Retina (tissue), 1 donor: ENCODE measurements at places on chromosomes 6 and 20.

DNA sequence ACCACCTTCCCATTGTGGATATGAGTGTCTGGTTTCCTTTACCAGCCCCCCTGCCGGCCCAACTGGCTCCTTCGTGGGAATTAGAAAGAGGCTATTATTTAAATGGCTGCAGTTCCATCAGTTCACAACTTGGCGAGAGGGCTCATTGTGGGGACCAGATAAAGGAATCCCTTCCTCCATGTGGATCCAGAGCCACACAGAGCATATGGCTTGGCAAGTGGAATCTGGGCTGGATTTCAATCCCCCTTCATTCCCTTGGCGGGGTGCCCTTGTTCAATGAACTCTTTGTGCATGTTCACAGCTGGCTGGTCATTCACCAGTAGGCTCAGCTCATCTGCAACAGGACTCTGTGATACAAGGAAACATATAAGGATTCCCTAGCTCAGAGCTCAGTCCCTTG is 140.6 kb downstream of the OPN5 start:
- DNase-seq, result no peak

DNA sequence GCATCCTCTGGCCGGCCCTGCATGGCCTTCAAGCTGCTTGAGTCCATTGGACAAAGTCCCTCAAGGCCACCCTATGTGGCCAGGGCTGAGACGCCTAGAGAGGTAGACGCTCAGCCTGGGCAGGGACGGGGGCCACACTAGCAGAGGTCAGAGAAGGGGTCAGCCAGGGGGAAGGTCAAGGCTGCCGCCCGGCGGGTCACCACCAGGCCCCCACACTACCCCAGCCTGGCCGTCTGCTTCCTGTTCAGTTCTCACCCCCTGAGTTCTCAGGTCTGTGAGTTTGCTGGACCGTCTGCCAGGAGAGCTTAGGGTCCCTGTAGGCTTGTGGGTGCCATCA is 37.3 kb downstream of the NTSR1 start:
- DNase-seq, result no peak

DNA sequence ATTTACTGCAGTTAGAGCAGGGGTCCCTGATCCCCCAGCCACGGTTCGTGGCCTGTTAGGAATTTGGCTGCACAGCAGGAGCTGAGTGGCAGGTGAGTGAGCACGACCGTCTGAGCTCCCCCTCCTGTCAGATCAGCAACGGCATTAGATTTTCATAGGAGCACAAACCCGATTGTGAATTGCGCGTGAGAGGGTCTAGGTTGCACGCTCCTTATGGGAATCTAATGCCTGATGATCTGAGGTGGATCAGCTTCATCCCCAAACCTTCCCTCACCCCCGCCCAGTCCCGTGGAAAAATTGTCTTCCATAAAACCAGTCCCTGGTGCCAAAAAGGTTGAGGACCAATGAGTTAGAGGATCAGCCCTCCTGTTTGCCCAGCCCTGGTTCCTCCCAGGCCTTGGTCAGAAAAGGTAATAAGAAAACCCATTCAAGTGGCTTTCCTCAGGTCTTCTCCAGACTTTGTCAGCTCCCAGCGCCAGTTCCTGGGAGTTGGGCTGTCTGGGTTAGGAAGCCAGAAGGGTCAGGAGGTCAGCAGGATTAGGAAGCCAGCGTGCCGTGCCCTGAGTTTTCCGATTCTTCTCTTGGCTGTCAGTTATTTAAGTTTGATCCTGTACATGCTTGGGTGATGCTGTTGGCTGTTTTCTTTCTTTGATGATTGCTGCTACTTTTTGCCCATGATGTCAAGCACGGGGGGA is 139.9 kb upstream of the PMEPA1 start:
- DNase-seq, result no peak

- no peak for DNase-seq
Observed at GRCh38 chr6:90126181-90126580, 170.5 kb downstream of the BACH2 start.

DNA sequence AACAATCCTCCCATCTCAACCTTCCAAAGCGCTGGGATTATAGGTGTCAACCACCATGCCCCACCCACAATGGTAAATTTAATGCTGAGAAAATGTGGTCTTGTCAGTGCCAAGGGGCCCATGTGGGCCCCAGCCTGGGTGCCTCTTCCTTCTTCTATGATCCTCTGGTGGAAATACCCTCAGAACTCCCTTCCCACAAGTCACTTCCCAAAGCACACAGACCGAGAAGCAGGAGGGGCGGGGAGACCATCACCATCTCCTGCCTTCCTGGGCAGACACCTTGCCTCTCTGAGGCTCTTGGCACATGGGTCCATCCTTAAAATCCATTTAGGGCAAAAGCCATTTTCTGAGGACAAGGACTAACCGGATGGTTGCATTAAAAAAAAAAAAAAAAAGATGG is 59.0 kb downstream of the NOL4L start:
- no peak for DNase-seq

DNA sequence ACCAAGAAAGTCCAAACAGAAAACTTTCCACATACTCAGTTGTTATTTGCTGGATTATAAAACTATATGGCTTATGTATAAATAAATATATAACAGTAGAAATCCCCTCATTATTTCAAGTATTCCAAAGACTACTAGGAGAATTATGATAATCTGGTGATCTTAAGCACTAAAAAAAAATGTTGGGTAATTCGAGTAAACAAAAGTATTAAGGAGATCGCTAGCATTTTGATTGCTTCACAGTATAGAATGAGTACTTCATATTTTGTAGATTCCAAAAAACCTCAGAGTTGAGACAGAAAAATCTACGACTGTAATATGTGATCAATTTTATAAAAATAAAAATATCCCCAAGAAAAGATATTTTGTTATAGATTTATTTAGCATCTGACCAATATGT is 236.4 kb upstream of the TENT5A start:
- DNase-seq, result no peak

- no peak for DNase-seq
Observed at GRCh38 chr6:158398252-158399024, 86.2 kb downstream of the TULP4 start.

- no peak for DNase-seq
Observed at GRCh38 chr6:166526937-166527336, 59.5 kb downstream of the RAMACL start.

DNA sequence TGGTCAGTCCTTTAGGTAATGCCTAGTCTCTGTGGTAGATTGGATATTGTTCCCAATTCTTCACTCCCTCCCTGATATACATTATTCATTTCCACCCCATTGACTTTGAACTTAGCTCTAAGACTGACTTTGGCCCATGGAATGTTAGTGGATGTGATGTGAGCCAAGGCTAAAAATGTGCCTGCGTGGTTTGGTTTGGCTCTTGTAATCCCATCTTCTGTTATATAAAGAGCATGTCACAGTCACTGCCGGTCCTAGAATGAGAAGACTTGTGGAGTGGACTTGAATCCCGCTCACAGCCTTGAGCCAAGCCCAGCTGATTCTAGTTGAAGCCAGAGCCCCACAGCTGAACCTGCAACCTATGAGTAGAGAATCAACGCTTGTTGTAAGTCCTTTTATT is 23.6 kb upstream of the DNAAF9 start:
- no peak for DNase-seq

GRCh38 chr20:58078741-58079522 is 149.5 kb downstream of the ANKRD60 start:
- DNase-seq, result no peak

DNA sequence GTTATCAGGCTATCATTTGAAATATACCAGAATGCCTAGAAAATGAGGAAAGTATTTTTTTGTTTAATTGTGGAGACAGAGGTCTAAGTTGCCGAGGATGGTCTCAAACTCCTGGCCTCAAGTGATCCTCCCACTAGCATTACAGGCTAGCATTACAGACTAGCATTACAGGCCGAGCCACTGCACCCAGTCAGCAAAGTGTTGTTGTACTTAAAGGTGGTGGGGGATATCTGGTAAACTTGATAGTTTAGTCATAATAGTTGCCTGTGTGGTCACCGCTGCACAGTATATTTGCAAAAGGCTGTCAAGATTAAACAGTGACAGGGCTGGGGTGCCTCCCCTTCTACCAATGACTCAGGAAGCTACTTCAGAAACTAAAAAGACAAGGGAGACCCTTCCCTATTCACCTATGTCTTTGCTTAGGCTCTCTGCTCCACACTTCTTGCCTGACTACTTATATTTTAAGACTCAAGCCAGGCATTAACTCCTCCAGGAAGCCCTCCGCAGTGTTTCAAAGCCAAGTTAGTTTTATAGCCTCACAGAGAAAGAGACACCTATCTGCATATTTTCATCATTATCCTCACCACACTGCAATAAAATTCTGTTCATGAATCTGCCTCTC is 3.1 kb upstream of the AKIRIN2 start:
- no peak for DNase-seq

GRCh38 chr6:145561095-145562072 is 173.9 kb downstream of the EPM2A start:
- peak; percentile 30 for DNase-seq

GRCh38 chr6:68139130-68139529 is 496.0 kb upstream of the ADGRB3 start:
- peak; percentile 53 for DNase-seq

DNA sequence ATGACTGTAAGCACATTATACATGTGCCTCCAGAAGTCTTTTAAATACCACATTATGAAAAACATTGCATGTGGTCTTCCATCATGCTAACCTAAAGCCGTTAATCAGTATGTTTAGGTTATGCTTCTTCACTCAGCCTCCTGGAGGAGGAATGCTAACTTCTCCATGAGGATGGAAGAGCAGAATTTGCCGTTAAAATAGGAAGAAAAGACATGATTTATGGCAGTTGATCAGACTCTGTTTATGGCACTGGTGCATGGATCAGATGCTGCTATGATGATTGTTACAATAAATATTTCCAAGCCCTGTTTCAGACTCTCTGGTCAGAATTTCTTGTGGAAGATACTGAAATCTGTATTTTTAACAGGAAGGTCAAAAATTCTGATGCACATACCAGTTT is 31.7 kb downstream of the MAP3K4 start:
- no peak for DNase-seq
